ENCODE measurements at places on chromosomes 4 and X. TPM values are rescaled to one million over a fixed set of nuclear protein-coding genes. Genes with fewer than 3 reads are reported as not detected.
A peak's percentile ranks its signal among the peaks of the same experiment; 100 is the strongest.

The CSAG3 gene
- total RNA-seq, result not detected

The COX7B2 gene
- total RNA-seq, result not detected

The VSIG1 gene
- total RNA-seq, result not detected

DNA sequence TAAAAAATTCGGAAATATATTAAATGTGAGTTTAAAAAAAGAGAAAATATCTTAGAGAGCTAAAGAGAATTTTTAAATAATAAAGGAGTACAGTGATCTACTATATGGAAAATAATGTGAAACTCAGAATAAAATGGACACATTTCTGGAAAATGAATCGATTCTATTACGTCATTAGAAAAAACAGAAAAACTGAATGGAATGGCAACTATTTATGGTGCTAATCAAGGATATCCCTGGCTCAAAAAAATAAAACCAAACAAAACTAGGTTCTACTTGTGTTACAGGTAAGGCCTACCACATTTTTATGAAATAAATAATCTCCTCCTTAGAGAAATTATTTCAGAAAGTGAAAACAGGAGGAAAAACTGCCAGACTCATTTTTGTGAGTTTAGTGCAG is 5.5 kb upstream of the SLC7A11 start:
- no peak overlapping the region for H3K4me3 ChIP-seq
- DNase-seq, result no peak
- H3K4me1 ChIP-seq, result no peaks in the 10 kb centered on the region
- no peak overlapping the region for H3K27ac ChIP-seq

- H3K4me1 ChIP-seq, result no peaks in the 10 kb centered on the region
- H3K27me3 ChIP-seq, result no peaks in the 10 kb centered on the region
- H3K36me3 ChIP-seq, result peaks cover 32% of the 10 kb centered on the region
- no peak overlapping the region for H3K27ac ChIP-seq
- H3K4me3 ChIP-seq, result no peak overlapping the region
These were observed 22.1 kb downstream of the ANXA5 start for GRCh38 chr4:121674696-121675095.

DNA sequence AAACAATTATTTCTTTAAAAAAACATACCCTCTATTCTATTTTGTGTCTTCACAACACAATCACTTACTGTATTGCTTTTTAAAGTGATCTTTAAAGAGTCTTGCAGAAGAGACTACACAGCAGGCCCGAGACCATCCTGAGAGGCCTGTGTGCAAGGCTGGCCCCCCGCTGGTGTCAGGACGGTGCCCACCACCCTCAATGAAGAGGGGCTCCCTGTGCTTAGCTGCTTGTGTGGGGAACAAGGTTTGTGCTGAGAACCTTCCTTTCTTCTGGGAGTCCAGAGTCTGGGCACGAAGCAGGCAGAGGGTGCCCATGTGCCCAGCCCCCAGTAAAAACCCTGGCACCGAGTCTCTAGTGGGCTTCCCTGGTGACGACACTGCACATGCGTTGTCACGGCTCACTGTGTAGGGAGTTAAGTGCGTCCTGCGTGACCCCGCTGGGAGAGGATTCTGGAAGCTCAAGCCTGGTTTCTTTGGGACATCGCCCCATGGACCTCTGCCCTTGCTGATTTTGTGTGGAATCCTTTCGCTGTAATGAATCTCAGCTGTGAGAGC is 22.0 kb downstream of the RGS12 start:
- no peak for DNase-seq
- H3K36me3 ChIP-seq, result no peaks in the 10 kb centered on the region
- H3K27ac ChIP-seq, result no peak overlapping the region
- H3K4me1 ChIP-seq, result no peaks in the 10 kb centered on the region
- no peak overlapping the region for H3K4me3 ChIP-seq

GRCh38 chrX:15413101-15413500 is 28.9 kb upstream of the VEGFD start:
- no peaks in the 10 kb centered on the region for H3K36me3 ChIP-seq
- no peak overlapping the region for H3K27ac ChIP-seq
- no peaks in the 10 kb centered on the region for H3K27me3 ChIP-seq

- DNase-seq, result no peak
- no peak overlapping the region for H3K27ac ChIP-seq
- no peak overlapping the region for H3K4me3 ChIP-seq
- no peaks in the 10 kb centered on the region for H3K36me3 ChIP-seq
These were observed 101.2 kb downstream of the FAM13A start for GRCh38 chr4:88955580-88956380.

- H3K36me3 ChIP-seq, result no peaks in the 10 kb centered on the region
- no peaks in the 10 kb centered on the region for H3K27me3 ChIP-seq
- DNase-seq, result peak; percentile 14
These were observed 18.4 kb upstream of the OGT start for GRCh38 chrX:71514367-71515037.

- H3K36me3 ChIP-seq, result no peaks in the 10 kb centered on the region
- no peaks in the 10 kb centered on the region for H3K4me1 ChIP-seq
- H3K27ac ChIP-seq, result no peak overlapping the region
- no peak for DNase-seq
- no peak overlapping the region for H3K4me3 ChIP-seq
These were observed 368.1 kb downstream of the EPHA5 start for GRCh38 chr4:65302145-65302544.

DNA sequence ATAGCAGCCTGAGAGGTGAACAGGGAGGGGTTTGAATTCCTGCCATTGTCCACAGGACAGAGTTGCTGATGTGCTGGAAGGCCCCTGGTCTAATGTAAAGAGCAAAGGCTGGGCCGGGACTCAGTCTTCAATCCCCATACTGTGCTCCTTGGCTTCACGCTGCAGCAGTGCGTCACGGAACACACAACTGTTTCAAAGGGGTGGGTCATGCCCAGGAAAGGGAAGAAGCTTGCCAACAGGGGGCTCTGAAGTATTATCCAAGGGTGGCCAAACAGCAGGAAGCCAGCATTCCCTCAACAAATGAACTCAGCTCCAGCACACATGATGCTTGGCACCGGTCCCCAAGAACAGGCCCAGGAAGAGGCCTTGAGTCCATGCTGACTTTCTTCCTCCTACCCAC is 122.5 kb downstream of the NFKB1 start:
- no peaks in the 10 kb centered on the region for H3K36me3 ChIP-seq
- H3K27ac ChIP-seq, result no peak overlapping the region
- DNase-seq, result no peak
- H3K4me1 ChIP-seq, result peaks cover 10% of the 10 kb centered on the region

GRCh38 chr4:48483777-48484493 is 792 bp downstream of the SLC10A4 start:
- DNase-seq, result no peak
- H3K27ac ChIP-seq, result no peak overlapping the region
- H3K27me3 ChIP-seq, result peaks cover 91% of the 10 kb centered on the region
- peak overlapping the region; percentile 47 for H3K4me3 ChIP-seq
- H3K36me3 ChIP-seq, result no peaks in the 10 kb centered on the region

The PRDX4 gene
- total RNA-seq, result 34.0 TPM

DNA sequence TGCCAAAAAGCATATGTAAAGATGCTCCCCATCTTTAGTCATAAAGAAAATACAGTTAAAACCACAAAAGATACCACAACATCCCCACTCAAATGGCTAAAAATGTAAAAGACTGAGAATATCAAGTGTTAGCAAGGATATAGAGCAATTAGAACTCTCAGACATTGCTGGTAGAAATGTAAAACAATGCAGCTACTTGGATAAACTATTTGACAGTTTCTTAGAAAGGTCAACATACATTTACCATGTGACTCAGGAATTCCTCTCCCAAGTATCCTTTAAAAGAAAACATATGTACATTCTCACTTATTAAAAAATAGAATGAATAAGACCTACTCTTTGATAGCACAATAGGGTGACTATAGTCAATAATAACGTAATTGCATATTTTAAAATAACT is 173.7 kb downstream of the HNRNPD start:
- H3K36me3 ChIP-seq, result no peaks in the 10 kb centered on the region
- DNase-seq, result no peak
- no peak overlapping the region for H3K27ac ChIP-seq
- H3K4me3 ChIP-seq, result no peak overlapping the region
- H3K27me3 ChIP-seq, result no peaks in the 10 kb centered on the region
- no peaks in the 10 kb centered on the region for H3K4me1 ChIP-seq

DNA sequence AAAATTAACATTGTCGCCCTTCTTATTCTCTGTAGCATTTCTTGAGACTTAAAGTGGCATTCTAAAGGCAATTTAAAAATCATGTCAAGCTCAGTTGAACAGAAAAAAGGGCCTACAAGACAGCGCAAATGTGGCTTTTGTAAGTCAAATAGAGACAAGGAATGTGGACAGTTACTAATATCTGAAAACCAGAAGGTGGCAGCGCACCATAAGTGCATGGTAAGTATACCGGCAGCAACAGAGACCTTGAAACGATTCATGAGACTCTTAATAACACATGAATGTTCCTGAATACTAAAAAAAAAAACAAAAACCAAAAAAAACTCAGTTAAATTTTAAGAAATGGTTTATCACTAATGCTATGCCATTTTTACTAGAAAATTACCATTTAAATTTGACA is 82.4 kb upstream of the HPRT1 start:
- H3K27me3 ChIP-seq, result no peaks in the 10 kb centered on the region
- no peak for DNase-seq
- H3K36me3 ChIP-seq, result no peaks in the 10 kb centered on the region
- H3K4me3 ChIP-seq, result no peak overlapping the region
- peaks cover 8% of the 10 kb centered on the region for H3K4me1 ChIP-seq

The ABLIM2 gene
- total RNA-seq, result 3.2 TPM

- H3K36me3 ChIP-seq, result no peaks in the 10 kb centered on the region
- no peak for DNase-seq
- H3K4me3 ChIP-seq, result no peak overlapping the region
- H3K27ac ChIP-seq, result no peak overlapping the region
These were observed 7.4 kb downstream of the AFAP1 start for GRCh38 chr4:7932287-7932686.

The PARM1 gene
- 109 TPM for total RNA-seq

DNA sequence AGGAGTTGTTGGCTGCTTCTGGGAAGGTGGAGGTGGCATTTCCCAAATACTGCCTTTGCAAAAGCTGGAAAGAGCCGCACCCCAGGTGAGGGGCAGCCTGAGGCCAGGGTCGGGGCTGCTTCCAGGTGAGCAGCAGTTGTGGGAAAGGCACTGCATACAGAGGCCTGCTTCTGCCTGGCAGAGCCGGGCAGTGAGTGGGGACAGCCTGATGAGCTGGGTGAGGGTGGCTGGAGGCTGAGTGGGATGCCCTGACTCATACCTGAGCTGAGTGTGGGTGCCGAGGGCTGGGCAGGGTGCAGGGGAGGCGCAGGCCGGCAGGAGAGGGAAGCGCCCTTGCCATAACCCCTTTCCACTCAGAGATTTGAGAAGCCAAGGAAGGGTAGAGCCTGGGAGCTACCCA is 6.5 kb upstream of the PSAPL1 start:
- no peaks in the 10 kb centered on the region for H3K36me3 ChIP-seq
- H3K27ac ChIP-seq, result no peak overlapping the region
- H3K4me1 ChIP-seq, result no peaks in the 10 kb centered on the region
- no peaks in the 10 kb centered on the region for H3K27me3 ChIP-seq
- DNase-seq, result no peak
- H3K4me3 ChIP-seq, result no peak overlapping the region

DNA sequence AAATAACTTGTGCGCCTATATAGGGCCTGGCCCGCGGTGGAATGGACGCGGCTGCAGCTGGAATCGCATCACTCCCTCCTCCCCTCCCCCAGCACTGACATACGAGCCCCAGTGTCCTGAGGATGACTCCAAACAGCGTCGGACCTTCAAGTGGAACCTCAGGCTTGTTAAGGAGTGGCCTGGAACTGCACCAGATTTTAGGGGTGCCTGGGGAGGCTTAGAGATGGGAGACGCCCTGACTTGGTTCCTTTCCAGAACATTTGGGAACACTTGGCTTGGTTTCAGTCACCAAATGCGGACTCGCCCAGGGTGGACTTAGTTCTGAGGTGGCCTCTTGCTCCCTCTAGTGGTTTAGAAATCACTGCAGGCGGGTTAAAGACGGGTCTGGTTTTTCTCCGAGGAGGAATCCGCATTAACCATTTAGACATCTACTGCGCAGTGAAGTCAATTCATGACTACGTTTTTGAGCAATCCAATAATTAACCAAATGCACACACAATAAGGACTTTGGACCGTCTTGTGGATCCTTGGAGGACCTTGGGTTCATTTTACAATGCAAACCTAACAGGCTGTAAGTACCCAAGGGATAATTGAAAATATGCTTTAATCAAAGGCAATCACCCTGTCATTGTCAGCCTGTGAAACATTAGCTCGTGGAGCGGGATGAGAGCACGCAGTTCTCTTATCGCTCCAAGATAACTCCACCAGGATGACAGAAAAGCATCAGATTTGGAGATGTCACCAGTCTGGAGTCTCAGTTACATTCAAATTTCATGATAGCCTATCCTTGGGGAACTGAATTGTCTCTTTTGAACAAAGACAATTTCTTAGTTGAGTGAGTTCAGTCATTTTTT is 11.2 kb upstream of the PDGFRA start:
- peaks cover 10% of the 10 kb centered on the region for H3K4me1 ChIP-seq
- peak; percentile 69 for DNase-seq
- peak overlapping the region; percentile 40 for H3K4me3 ChIP-seq
- no peak overlapping the region for H3K27ac ChIP-seq

DNA sequence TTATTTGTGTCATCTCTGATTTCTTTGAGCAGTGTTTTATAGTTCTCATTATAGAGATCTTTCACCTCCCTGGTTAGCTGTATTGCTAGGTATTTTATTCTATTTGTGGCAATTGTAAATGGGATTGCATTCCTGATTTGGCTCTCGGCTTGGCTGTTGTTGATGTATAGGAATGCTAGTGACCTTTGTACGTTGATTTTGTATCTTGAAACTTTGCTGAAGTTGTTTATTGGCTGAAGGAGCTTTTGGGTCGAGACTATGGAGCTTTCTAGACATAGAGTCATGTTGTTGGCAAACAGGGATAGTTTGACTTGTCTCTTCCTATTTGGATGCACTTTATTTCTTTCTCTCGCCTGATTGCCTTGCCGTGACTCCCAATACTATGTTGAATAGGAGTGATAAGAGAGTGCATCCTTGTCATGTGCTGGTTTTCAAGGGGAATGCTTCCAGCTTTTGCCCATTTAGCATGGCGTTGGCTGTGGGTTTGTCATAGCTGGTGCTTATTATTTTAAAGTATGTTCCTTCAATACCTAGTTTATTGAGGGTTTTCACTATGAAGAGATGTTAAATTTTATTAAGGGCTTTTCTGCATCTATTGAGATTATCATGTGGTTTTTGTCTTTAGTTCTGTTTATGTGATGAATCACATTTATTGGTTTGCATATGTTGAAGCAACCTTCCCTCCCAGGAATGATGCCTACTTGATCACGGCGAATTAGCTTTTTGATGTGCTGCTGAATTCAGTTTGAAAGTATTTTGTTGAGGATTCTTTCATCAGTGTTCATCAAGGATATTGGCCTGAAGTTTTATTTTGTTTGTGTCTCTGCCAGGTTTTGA is 72.7 kb upstream of the BOD1L1 start:
- H3K36me3 ChIP-seq, result no peaks in the 10 kb centered on the region
- H3K4me1 ChIP-seq, result peaks cover 5% of the 10 kb centered on the region
- no peaks in the 10 kb centered on the region for H3K27me3 ChIP-seq
- H3K27ac ChIP-seq, result no peak overlapping the region
- DNase-seq, result no peak
- no peak overlapping the region for H3K4me3 ChIP-seq
